ENCODE measurements at places on chromosomes 2 and 18.
A peak's percentile ranks its signal among the peaks of the same experiment; 100 is the strongest.

GRCh38 chr2:9002313-9002636 lies 1.2 kb downstream of the MBOAT2 start:
- no peak for DNase-seq

DNA sequence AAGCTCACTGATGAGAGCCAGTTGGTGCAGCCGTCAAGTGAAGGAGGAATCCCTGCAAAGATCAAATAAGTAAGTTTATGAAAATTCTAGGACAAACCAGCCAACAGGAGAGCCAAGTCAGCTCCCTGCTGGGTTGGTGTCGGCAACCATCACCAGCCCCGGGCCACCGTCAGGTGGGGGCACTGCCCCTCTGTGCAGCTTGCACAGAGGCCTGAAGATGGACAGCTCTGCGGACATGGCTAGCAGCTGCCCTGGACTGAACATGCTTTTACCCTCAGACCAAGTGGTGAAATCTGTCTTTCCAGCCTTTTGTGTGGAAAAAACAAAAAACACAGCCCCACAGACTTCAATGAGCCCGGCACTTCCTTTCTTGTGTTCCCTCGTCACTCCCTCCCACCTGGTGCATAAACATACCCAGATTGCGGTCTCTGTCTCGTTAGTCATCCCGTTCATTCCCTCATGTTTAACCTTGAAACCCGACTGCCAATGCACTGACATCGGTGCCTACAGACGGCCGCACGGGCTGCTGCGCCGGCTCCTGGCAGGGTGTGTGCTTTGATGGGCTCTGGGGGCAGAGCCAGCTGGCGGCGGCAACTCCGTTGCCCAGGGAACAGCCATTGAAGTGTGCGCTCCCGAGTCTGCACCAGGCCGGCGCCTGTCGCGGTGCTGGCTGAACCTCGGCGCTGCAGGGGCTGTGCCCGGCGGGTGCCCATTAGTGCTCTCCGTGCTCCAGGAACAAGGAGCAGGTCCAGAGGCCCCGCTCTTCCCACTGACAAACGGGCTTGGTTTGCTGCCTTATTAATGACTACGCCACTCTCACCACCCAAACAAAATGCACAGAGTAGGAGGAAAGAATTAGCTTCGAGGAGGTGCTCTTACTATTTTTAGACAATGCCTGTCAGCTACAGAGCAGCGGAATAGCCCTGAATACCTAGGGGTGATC lies 95.3 kb downstream of the EIPR1 start:
- DNase-seq = peak; percentile 62

DNA sequence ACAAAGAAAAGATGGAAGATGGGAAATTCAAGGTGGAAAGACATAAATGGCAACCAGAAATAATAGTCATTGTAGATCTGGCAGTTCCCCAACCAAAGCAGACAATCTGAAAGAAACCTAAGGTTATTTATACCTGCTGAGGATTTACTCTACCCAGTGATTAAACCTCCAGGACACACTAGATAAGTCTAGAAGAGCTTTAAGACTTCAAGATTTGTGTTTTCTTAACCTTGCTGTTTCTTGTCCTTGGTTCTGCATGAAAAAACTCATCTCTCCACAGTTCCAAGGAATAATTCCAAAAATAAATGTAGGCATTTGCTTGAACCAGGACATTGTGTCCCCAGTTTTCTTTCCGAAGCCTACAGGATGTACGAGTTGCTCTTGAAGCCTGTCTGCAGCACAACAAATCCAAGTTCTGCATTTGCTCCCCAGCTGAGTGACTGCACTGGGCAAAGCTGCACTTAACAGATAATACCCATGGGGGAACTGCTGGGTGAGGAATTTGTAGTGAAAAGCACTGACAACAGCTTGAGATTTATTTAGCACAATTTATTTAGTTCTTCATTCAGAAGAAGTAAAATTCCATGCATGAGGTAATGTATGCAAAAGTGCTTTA lies 19.8 kb downstream of the DTNA start:
- no peak for DNase-seq

GRCh38 chr2:101782427-101782792 lies 84.9 kb downstream of the MAP4K4 start:
- no peak for DNase-seq

DNA sequence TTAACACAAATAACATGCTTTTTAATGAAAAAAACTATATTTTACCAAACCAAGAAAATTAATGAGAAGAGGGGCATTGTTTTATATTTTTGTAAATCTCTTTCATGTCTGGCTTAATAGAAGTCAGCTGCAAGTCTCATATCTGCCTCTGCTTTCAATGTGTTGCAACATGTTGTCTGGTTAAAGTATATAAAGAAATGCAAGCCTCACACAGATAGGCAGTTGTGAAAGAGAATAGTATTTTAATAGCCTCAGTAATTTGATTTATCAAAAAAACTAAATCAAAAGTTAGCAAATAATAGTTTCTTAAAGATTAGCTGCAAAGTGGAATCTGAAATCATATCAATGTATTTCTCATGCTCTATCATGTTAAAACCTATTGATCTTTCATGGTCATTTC lies 52.9 kb upstream of the NCOA1 start:
- peak; percentile 60 for DNase-seq

DNA sequence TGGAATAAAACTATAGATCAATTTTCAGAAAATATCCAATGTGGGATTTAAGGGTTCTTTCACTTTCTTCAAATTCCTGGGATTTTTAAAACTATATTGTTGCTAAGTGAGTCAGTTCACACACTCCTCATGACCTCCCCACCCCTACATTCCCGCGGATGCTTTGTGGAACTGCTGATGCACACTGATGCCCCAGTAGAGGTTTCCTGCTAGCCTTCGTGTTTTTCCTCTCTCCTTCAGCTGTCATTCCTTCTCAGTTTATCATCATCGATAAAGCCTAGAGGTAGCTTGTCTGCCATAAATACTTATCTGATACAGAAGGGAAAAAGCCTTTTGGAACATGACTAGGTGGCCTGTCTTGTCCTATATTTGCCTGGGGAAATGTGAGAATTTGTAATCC lies 67.4 kb upstream of the GALNT5 start:
- DNase-seq = peak; percentile 96

- no peak for DNase-seq
Observed at GRCh38 chr2:143762176-143762928, 633.1 kb downstream of the ARHGAP15 start.

- no peak for DNase-seq
Observed at GRCh38 chr2:62222674-62223073, 26.8 kb downstream of the B3GNT2 start.

GRCh38 chr2:8684878-8685696 lies 3.2 kb downstream of the ID2 start:
- DNase-seq = peak; percentile 10

DNA sequence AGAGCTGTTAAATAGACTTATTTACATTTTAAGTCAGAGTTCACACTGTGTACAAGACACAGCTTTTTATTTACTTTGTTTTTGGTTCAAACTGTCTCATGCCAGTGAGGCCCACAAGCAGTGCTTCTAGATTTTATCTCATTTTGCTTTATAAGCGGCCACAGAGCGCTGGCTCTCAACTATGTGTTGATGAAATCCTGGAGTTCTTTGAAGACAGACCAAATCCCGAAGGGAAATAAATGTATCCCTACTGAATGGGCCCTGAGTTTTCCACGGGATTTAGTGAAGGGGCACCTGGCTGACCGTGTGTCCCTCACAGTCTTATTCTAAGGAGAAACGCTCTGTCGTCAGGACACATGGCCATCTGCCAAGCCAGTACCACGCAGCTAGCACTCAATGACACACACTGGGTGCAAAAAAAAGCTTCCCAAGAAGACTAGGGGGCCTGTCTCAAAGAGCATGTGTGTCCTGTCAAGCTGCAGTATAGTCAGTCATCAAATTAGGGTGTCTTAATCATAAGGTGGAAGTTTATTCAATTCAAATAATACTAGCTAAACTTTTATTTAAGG lies 23.4 kb downstream of the LYPD1 start:
- no peak for DNase-seq

DNA sequence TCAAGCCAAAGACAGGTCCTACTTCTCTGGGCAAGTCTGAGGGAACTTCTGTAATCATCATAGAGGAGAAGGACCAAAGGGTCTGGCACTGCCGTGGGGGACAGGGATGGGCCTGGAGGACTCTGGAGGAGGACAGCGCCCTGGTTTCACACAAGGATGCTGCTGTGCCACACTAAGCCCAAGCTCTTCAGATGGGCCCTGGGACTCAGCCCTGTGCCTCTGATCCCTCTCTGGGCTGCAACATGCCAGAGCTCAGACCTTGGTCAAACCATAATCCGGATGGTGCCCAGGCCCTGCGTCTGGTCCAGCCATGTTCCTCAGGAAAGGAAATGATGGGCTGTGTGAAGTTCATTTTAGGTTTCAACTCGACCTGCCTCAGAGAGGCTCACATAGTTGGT lies 222.0 kb upstream of the COPS8 start:
- no peak for DNase-seq

DNA sequence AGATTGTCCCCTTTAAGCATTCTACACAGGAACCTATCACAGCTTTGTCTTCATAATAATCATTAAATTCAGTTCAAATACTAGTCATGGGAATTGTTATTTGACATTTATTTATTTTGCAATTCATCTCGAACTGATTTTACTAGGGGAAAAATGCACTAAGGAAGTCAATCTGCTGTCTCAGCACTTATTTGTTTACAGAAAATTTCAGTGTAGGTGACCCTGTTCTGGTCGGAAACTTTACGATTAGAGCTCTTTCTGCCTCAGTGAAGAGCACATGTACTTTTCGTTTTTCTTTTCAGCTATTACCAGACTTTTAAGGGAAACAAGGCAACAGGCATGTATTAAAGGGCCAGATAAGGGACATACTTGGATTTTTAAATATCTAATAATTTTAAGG lies 1405.7 kb upstream of the ZEB2 start:
- DNase-seq = no peak

GRCh38 chr2:181764095-181764963 lies 84.0 kb upstream of the NEUROD1 start:
- no peak for DNase-seq

DNA sequence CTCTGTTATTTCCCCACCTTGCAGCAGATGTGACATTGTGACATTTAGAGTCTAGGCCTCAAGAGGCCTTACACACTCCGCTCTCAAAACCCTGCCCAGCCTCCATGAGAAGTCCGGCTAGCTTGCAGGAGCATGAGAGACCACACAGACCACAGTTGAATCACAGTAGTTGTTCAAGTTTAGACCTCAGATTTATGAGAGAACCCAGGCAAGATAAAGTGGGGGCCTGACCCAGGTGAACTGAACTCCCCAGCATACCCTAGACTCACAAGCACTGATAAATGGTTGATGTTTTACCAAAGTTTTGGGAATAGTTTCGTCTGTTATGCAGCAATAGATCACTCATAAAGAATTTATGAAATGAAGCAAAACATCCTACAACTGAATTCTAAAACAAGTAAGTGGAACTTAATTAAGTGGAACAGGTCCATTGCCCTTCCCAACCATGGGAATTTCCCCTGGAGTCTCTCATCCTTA lies 4.7 kb upstream of the STAT1 start:
- DNase-seq = no peak

- DNase-seq = no peak
Observed at GRCh38 chr2:204849892-204850291, 304.6 kb downstream of the PARD3B start.

- no peak for DNase-seq
Observed at GRCh38 chr18:41647914-41648313, 307.1 kb upstream of the PIK3C3 start.

GRCh38 chr2:206800506-206801417 lies 35.4 kb downstream of the FASTKD2 start:
- peak; percentile 77 for DNase-seq

DNA sequence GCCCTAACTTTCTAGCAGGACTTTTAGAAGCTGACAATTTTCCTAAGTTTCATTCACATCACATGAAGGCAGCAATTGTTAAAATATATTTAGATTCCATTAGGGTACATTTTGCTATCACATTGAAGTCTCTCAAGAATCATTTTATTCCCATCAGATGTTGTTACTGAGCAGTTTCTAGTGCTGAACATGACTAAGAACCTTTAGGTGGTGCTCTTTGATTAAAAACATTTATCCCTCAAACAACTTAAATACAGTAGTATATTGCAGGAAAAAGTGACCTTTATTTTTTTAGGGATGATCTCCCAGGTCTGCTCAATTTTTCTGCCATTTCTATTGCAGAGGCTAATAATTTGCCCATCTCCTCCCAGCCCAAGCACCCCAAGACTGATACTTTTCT lies 22.9 kb upstream of the NARS1 start:
- peak; percentile 30 for DNase-seq

GRCh38 chr18:5380586-5380985 lies 85.1 kb upstream of the ZBTB14 start:
- DNase-seq = no peak

DNA sequence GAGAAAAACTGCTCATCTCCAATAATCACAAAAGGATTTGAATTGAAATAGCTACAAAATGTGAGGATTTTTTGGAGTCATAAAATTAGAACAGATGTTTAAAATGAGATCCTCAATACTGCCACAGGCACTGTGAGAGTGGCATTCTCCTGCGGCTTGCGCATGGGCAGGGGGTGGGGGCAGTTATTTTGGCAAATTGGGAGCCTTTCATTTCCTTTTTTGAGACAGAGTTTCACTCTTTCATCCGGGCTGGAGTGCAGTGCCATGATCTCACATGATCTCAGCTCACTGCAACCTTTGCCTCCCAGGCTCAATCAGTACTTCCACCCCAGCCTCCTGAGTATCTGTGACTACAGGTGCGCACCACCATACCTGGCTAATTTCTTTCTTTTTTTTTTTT lies 42.4 kb downstream of the POMC start:
- DNase-seq = no peak

DNA sequence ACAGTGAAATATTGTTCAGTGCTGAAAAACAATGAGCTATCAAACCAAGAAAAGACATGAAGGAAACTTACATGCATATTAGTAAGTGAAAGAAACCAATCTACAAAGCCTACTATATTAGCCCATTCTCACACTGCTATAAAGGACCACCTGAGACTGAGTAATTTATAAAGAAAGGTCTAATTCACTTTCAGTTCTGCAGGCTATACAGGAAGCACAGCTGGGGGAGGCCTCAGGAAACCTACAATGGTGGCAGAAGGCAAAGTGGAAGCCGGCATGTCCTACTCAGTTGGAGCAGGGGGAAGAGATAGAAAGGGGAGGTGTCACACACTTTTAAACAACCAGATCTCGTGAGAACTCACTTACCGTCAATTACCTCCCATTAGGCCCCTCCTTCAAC lies 232.1 kb downstream of the TMX3 start:
- DNase-seq = no peak

DNA sequence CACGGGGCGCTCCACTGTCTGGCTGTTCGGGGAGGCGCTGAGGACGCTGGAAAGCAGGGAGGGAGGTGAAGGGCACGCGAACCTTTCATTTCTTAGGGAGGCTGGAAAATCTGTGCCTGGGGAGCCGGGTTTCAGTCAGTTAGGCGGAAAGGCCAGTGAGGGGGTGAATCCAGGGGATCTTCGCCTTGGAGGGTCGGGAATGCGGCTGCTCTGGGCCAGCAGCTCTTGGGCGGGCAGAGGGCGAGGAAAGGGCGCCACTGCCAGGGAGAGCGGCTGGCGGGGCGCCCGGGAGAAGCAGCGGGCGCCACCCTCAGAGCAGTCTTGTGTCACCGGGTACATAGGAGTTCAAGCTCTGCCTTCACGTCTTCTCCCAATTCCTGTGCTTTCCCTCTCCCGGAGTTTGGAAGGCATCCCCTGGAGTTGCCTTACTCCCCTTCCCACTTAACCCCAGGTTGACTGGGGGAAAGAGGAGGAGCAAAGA lies 1.4 kb downstream of the CCDC85A start:
- no peak for DNase-seq
